ENCODE measurements at places on chromosomes 16 and 17. TPM values are rescaled to one million over a fixed set of nuclear protein-coding genes. Genes with fewer than 3 reads are reported as not detected.

- DNase-seq, result no peak
Observed at GRCh38 chr17:39393736-39394135, 7.7 kb downstream of the FBXL20 start.

GRCh38 chr16:71912534-71913275, 17.4 kb downstream of the IST1 start:
- DNase-seq, result peak; percentile 14

GRCh38 chr16:23608194-23608593, 12.1 kb upstream of the NDUFAB1 start:
- no peak for DNase-seq

- no peak for DNase-seq
Observed at GRCh38 chr17:50618941-50619340, 15.7 kb upstream of the ABCC3 start.

DNA sequence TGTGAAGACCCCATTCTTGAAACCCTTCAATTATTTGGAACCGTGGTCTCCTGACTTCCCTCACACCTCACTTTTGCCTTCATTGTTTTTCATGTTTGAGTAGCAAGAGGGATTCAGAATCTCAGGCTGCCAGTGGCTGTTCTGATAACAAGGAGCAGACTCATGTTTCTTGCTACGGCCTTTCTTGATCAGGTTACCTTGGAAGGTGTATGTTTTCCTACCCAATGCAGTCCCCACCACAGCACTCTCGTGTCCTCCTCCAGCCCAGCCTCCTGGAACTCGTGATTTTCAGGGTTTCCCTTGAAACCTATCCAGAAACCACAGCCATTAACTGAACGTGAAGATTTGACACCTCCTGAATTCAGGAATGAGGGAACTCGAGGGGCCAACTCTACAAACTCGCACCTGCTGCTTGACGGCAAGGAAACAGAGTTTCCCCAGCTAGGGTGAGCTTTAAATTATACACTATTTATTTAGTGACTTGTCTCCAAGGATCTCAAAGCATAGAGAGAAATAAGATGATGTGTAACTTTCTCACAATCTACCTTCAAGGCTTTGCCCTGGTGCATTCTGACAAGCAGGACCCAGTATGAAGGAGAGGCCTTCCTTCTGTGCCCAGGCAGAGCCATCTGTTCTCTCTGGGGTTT, 1.6 kb downstream of the ZFHX3 start:
- DNase-seq, result no peak

- no peak for DNase-seq
Observed at GRCh38 chr17:40323391-40324381, 14.7 kb downstream of the RARA start.

DNA sequence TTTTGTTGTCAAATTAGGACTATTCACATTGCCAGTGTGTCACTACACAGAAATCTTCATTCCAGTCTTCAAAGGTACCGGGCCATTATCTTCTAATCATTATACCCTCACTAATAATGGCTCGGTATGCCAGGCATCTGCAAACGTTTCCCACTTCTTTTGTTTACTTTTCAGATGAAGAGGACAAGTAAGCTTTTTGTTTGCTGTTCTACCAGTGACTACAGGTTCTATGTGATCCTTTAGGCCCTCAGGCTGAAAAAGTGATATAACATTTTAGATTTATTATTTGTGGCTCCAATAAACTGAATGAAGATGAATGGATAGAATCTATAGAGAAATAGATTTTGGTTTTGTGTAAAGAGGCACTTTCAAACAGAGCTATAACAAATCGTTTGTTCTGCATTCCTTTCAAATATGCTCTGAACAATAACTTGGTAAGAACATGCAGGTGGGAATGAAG, 403 bp upstream of the KRTAP3-1 start:
- DNase-seq, result peak; percentile 35

- peak; percentile 96 for DNase-seq
Observed at GRCh38 chr17:37047631-37048104, 98.9 kb downstream of the AATF start.

DNA sequence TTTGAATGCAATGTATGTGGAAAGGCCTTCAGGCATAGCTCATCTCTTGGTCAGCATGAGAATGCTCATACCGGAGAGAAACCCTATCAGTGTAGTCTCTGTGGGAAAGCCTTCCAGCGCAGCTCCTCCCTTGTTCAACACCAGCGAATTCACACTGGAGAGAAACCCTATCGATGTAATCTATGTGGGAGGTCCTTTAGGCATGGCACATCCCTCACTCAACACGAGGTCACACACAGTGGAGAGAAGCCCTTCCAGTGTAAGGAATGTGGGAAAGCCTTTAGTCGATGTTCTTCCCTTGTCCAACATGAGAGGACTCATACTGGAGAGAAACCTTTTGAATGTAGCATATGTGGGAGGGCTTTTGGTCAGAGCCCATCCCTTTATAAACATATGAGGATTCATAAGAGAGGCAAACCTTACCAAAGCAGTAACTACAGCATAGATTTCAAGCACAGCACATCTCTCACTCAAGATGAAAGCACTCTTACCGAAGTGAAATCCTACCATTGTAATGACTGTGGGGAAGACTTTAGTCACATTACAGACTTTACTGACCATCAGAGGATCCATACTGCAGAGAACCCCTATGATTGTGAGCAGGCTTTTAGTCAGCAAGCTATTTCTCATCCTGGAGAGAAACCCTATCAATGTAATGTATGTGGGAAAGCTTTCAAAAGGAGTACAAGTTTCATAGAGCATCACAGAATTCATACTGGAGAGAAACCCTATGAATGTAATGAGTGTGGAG, 24.7 kb downstream of the ZFP90 start:
- peak; percentile 9 for DNase-seq

DNA sequence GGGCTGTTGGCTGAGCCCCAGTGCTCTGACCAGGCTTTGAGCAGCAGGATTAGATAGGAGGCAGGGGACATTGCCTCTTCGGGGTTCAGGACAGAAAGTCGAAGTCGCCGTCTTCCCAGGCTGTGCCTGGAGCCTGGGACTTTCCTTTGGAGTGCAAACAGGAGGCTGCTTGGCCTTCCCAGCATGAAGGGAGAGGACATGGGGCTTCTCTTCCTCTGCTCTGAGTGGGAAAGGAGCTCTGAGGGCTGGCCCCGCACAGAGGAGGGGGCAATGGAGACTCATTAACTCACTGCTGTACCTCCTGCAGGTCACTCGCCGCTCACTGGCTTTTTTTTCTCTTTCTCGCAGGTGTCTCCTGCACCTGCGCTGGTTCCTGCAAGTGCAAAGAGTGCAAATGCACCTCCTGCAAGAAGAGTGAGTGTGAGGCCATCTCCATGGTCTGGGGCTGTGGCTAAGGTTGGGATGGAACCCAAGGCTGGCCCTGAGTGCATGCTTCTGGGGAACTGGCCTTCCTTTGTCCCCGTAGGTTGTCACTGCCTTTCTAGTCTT, 642 bp downstream of the MT1F start:
- no peak for DNase-seq

DNA sequence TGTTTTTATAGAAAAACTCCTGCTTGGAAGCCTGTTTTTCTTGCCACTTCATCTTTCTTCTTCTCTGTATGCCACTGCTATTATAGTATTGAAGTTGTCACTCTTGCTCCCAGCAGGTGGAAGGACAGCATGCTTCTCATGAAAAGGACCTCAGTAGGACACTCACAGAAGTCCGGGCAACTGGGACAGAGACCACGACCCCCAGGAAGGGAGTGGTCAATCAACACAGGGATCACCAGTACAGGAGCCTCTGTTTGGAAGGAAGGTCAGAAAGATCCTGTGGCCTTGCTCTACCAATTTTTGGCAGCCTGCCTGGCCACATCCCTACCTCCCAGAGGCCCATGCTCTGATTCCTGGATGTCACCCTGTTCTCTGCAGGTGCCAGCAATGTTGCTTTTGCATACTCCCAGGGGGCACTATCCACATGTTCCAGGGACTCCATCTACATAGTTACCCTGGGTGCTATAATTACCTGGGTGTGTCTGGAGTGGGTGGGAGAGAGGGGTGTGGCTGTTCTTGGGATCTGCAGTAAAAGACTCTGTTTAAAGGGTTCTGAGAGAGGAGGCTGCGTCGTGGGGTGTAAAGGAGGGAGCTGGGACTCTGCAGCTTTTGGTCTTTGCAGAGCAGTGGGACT, 13.7 kb upstream of the AKAP10 start:
- no peak for DNase-seq

DNA sequence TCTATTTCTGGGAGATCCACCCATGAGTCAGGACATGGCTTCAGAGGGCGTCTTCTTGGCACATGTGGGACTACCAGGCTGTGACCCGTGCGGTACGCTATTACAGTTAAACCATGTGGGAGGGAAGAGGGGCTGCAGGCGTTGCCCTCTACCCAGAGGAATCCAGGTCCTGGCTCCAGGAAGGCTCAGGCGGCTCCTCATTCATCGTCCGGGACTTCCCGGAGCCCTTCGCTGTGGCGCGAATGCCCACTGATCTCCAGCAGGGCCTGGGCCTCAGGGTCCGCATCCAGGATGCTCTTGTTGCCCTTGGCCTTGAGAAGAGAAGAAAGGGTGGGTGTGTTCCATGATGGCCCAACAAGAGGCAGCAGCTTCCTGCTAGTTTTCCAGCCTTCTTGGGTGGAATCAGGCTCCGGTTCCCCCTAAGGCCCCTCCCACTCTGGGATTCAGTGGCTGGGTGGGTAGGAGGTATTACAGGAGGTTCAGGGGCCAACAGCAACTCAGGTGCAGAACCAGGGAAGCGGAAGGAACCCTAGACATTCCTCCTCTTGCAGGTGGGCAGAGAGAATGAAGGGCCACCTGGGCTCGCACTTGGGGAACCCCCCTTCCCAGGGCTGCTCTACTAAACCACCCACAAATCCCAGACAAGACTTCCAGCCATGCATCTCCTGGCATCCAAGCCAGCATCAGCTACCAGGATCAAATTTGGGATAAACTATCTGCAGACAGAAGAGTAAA, 24.6 kb downstream of the MEAK7 start:
- DNase-seq, result no peak

DNA sequence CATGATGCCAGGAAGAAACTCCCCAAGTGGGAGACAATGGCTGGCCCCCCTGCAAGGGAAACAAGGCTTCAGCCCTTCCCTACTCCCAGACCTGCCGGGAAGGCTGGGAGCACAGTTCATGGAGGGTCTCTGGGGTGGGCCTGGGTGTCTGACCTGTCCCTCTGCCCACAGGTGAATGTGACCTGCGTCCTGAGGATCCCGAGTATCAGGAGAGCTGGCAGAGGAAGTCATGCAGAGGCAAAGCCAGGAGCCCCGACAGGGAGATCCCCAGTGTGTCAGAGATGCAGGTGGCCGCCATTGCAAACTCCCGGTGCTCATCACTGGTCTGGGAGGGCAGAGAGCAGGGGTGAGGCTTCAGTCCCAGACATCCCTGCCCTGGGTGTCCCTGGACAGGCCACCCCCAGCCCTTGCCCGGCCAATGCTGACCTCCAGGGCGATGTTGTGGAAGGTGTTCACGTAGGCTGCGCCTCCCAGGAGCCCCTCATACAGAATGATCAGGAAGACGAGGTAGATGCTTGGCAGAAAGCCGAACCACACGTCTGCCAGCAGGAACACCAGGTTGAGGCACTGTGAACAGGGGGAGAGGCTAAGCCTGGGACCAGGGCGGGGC, 5.3 kb upstream of the NPIPB7 start:
- no peak for DNase-seq

DNA sequence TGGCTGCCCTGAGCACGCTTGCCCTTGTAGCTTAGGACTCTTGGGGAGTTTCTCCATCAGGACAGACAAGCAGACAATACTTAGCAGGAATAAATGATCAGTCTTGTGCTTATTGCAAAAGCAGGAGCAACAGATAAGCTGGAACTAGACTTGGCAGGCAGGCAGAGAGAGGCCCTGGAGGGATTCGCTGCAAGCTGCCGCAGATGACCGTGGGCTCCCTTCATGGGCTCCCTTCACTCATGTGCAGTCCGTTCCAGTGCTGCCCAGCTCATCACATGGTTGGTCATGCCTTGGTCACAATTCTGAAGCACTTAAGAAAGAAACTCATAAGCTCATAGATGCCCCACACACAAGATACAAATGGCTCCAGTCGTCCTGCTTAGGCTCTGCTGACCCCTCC, 2.4 kb upstream of the SLC5A10 start:
- DNase-seq, result no peak

GRCh38 chr16:48535831-48536613, 74.0 kb downstream of the N4BP1 start:
- peak; percentile 36 for DNase-seq

DNA sequence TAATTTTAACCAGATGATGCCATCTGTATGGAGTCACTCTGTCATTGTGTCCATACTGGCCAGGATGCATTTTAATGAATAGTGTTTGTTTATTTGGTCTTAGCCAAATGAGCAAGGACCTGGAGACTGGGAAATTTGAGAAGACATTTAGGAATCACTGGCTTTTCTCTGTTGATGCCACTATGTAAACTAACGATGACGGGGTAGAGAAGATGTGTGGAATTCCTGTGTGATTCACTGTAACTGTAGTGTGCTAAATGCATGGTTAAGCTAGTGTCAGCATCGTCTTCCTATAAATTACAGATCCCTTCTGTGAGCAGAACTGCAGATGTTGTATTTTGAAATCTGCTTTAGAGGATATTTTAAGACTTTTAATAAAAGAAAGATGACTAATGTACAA, 66.6 kb downstream of the NOS2 start:
- DNase-seq, result no peak

- no peak for DNase-seq
Observed at GRCh38 chr16:16017812-16018211, 68.4 kb downstream of the ABCC1 start.

DNA sequence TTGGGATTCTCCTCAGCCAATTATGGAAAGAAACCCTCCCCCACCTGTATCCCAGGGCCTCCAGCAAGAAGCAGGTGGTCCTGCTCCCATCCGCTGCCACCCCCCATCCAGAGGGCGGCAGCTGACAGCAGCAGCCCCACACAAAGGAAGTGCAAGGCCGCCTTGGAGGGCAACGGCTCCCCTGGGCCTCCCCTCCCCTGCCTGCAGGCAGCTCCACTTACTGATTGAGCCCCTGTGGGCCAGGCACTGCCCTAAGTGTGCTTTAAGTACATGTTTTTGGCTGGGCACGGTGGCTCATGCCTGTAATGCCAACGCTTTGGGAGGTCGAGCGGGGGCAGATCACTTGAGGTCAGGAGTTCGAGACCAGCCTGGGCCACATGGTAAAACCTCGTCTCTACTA, 257.6 kb downstream of the PARN start:
- peak; percentile 41 for DNase-seq

GRCh38 chr16:83206426-83206825, 579.7 kb downstream of the CDH13 start:
- DNase-seq, result no peak

GRCh38 chr17:77424585-77425344, 284.0 kb downstream of the SEC14L1 start:
- no peak for DNase-seq

Gene PLLP
- 2.1 TPM for total RNA-seq

Gene NPIPA8
- total RNA-seq, result 16.7 TPM

Gene E2F4
- 168 TPM for total RNA-seq

Gene SYNGR2
- 61.6 TPM for total RNA-seq

Gene AGRP
- total RNA-seq, result not detected

Measured in GM23338 (cell line).